ENCODE measurements at places on chromosomes 7 and 10.

DNA sequence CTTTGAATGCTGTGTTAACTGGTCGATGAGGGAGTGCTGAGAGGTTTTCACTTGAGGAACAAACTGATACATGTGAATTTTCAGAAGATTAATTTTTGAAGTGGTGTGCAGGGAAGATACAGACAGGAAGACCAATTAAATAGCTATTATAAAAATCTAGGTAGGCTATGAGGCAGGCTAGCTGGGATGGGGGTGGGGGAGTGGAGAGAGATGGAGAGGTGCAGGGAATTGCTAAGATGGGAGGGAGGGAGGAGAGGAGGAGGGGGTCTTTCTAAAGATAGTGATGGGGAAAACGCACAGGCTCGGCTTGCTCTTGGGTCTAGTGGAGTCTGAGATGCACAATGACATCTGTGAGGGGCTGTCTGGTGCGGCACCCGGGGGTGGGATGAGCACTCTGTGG lies 15.2 kb downstream of the ATXN7L1 start:
- no peak for DNase-seq

- DNase-seq, result no peak
Measured at GRCh38 chr10:104427989-104428388, 74.4 kb downstream of the CFAP58 start.

- no peak for DNase-seq
Measured at GRCh38 chr7:85600395-85600794, 413.5 kb upstream of the SEMA3D start.

GRCh38 chr7:122790132-122790531 lies 87.4 kb upstream of the RNF148 start:
- no peak for DNase-seq

- DNase-seq, result no peak
Measured at GRCh38 chr10:103921750-103922195, 3.8 kb upstream of the STN1 start.

GRCh38 chr7:148503900-148504487 lies 86.6 kb upstream of the C7orf33 start:
- DNase-seq, result peak; percentile 58

DNA sequence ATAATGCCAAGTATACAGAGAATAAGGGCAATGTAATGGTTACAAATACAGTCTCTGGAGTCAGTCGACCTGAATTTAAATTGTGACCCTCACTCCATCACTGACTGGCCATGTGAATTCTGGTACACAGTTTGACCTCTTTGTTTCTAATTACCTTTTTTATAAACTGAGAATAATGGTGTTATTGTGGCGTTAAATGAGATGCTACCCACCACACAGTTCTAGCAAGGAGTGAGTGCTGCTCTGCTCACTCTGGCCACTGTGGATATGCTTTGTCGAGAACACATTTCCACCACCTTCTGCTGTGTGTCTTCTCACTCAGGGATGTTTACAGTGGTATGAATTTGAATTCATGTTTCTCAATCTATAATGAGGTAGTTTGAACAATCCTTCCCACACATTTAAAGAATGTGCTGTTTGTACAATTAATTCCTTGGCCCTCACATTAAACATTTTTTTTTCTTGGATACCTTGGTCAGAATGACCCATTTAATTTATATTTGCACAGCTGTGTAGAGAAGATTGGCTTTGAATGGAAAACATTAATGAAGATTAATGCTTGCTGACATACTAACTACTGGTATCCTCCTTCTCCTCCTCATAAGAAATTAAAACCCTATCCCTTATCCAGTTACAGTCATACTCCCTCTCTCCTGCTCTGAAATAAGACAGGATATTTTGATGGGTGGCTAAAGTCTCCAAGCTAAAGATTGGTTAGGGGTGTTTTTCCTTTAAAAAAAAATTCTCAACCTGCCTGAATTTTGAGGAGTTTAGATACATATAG lies 42.4 kb downstream of the PLCE1 start:
- DNase-seq, result no peak

DNA sequence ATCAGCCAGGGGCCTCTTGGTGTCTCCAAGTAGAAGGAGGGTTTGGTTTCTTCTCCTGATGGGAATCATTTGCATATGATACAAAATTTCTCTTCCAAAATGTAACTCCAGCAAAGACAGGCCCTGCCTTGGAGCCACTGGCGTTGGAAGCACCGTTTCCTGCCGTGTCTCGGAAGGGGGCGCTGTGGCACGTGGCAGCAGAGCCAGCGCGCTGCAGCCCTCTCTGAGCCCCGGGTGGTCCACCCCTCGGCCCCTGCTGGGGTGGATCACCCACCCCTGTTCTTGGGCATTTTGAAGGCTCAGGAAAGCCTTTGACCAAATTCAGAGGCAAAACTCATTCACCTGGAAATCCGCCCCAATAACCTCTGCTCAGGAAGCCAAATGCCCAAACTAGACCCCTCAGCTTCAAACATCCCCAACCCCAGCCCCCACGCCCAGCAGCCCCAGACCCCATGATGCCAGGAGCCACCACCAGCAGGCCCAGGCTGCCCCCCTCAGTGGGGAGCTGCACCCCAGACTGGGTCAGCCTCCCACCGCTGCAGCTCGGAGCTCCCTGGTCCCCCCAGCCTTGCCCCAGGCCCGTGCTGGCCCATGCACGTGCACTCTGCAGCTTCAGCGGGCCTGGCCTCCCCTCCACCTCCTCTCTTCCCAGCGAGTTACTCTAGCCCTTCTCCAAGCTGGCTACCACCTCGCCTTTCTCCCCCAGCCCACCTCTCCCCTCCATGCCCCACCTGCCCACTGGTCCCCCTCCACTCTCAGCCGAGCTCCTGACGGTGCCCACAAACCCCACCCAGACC lies 29.5 kb upstream of the ELFN1 start:
- DNase-seq, result no peak

DNA sequence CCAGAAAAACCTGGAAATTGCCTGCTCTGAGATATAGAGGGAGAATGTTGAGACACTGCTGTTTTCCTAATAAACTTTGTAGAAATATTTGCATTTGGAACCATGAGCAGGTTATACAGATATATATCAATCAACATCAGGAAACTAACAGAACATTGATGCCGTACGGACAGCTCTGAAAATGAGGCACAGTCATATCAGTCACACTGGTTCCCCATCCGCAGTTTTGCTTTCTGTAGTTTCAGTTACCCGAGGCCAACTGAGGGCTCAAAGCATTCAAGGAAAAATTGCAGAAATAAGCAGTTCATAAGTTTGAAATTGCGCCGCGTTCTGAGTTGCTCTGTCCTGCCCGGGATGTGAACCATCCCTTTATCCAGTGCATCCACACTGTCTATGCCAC lies 137.9 kb downstream of the KLF6 start:
- no peak for DNase-seq

DNA sequence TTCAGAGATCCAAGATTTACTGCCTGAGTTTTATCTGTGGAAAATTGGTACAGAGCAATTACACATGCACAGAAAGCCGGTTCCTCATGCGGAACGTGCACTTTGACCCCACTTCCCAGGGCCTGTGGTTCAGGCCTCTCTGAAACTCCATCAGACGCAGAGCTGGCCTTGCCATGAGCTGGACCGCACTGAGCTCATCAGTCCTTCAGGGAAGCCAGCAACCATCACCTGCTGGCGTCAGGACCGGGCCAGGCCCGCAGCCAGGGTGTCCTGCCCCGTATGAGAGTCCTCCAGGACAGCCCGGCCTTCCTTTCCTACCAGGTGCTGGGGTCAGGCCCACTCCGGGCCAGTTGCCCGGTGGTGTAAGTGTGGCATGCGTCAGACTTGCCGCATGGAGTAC lies 446.5 kb upstream of the FOXK1 start:
- DNase-seq, result peak; percentile 39

DNA sequence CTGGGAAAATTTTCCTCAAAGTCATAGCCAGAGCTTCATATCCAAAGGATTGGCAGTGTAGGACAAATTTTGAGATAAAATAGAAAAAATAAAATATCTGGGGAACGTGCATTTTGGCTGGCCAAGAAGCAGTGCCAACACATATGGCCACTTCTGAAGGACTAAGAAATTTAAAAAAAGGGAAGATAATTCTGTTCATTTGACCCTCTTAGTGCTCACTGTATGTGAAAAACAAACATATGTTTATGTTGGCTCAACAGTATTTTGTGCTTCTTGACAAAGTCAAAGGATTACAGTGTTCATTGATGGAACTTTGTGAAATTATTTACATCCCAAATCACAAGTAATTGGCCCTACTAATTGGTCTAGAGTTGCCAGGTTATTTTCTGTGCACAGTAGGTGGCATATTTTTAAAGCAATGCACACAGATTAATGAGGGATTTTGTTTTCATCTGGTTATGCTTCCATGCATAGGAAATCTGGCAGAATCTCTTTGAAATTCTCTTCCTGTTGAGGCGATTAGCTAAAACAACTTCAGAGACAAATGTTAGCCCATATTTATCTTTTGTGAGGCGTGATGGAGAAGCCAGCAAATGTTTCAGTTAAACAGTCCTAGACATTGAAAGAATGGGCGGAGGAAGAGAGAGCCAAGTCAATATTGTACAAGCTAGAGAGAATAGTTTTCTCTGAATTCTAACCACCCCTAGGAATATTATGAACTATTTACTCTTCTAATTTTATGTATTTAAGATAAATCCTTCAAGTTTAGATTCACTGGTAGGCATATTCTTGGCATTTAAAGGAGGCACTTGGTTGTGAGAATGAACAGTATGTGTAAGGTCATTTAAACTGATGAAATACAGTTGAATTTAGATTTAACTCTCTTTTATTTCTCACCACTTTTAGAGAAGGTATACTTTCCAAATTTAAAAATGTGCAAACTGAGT lies 237.7 kb upstream of the MBL2 start:
- DNase-seq, result no peak

DNA sequence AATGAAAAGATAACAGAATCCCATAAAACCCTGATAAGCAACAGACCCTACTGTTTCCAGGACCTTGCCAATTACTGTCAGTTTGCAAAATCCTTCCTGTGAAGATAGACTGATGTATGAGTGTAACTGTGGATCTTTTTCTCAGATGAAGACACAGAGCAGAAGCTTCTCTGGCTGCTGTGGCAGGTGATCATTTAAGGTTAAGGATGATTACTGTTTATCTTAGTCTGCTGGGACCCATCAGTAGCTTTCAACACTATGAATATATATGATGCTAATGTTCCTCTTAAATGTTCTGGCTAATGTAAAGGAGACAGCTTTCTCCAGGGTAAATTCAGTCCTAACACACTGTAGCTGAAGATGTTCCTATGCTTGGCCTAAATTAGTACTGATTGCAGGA lies 56.0 kb upstream of the CTTNBP2 start:
- DNase-seq, result no peak

DNA sequence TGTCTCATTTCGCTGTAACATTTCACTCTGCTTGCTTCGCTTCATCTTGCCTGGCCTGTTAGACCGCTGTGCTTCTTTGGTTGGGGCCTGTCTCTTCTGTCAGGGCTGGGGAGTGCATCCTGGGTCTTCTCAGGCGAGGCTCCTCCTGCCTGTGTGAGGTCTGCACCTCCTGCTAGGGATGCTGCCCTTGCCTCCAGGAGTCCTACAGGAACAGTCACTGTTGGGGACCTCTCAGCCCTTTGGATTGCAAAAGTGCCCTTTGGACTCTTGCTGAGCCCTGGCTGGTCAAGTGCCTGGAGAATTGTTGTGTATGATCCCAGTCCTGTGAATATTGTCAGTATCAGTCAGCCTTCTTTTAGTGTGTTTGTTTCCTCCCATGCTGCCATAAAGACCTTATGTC lies 84.1 kb downstream of the MDFIC start:
- DNase-seq, result no peak

GRCh38 chr10:127320176-127320575 lies 123.8 kb upstream of the INSYN2A start:
- no peak for DNase-seq

DNA sequence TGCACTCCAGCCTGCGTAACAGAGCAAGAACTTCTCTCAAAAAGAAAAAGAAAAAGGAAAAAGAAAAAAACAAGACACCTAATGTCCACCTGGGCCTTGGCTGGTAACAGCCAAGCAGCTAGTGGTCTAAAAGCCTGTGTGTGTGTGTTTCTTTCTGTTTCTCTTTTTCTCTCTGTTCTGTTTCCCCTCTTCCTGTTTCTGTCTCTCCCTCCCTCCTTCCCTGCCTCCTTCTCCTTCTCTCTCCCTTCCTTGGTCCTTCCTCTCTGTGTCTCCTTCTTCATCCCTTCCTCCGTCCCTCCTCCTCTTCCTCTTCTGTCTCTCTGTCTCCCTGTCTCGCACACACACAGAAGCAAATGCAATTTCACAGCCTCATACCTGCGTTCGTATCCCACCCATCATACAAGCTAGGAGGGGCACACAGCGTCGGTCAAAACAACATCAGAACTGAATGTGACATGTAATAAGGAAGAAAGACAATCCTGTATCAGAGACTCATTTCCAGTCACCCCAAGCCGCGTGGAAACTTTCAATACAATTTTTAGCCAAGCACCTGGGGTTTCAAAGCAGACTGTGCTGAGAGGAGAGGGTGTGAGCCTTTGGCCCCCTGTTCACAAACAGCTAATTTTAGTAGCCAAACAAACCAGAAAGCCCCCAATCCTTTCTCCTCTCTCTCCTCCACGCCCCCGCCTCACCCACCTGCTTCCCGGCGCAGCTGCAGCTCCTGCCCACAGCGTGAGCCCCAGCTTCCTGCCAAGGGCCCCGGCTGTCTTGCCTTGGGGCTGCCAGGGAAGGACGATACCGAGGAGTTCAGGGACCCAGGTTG lies 50.2 kb upstream of the GNA12 start:
- no peak for DNase-seq

- no peak for DNase-seq
Measured at GRCh38 chr7:4132221-4132620, 549.9 kb upstream of the FOXK1 start.

GRCh38 chr7:149156898-149157297 lies 9.6 kb downstream of the ZNF398 start:
- no peak for DNase-seq

GRCh38 chr7:2932402-2933251 lies 88.5 kb upstream of the GNA12 start:
- DNase-seq, result no peak

DNA sequence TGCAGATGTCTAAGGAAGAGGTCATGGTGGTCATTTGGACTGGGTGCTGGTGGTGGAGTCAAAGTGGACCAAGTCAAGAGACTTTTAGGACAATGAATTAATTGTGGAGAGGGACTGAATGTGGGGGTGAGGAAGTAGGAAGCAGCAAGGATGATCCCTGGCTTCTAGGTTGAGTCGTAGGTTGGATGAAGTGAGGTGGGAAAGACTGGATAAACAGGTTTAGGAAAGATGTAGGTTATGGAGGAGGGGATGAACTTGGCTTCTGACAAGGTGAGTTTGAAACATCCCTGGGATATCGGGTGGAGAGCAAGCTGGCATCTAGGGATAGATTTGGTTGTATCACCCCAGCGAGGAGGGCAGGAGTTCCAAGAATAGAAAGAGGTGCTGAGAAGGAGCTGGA lies 7.6 kb downstream of the SEMA4G start:
- no peak for DNase-seq

GRCh38 chr7:92485267-92485892 lies 7.6 kb upstream of the ERVW-1 start:
- no peak for DNase-seq

GRCh38 chr7:77897004-77897547 lies 98.5 kb downstream of the PHTF2 start:
- no peak for DNase-seq

GRCh38 chr7:77465256-77465655 lies 49.1 kb upstream of the GSAP start:
- DNase-seq, result no peak

GRCh38 chr7:77791336-77791735 lies 6.9 kb downstream of the TMEM60 start:
- DNase-seq, result no peak

Measured in ACHN (cell line).